ENCODE measurements at places on chromosomes 3 and 15.

DNA sequence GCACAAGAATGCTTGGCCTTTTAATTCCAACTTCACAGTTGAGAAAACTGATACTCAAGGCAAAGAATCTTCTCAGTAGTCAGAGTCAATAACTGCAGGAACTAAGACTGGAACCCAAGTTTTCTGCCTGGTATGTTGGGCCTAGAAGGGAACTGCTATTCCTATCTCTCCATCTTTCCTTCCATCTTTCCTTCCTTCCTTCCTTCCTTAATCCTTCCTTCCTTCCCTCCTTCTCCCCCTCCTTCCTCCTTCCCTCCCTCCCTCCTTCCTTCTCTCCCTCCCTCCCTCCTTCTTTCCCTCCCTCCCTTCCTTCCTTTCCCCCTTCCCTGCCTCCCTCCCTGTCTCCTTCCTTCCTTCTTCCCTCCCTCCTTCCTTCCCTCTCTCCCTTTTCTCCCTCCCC, 131.2 kb downstream of the RORA start:
- DNase-seq, result no peak

DNA sequence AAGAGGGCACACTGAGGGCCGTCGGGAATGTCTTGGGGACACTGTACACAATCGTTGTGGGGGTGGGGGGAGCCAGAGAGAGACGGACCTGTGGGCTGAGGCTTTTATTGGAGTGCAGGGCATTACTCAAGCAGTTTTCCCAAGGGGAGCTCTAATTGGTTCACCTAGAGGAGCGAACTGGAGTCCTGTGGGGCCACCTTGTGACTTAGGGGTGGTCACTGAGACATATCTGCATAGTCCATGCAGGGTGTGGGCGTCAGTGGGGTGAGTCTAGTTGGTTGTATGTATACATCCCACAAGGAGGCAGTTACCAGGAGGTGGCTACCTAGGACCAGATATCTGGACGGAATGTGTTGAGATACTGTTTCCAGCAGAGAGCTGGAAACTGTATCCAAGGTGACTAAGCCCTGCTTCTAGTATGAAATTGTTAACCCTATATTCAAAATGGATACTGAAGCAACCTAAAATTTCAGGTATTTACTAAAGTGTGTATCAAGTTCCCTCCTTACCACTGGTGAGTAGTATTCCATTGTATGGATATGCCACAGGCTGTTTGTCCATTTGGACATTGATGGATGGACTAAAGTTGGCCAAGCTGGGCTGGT, 2.6 kb upstream of the PIGZ start:
- DNase-seq, result no peak

- no peak for DNase-seq
These were observed 31.2 kb upstream of the CCDC80 start for GRCh38 chr3:112671930-112672715.

GRCh38 chr3:110267304-110267845, 804.2 kb upstream of the NECTIN3 start:
- no peak for DNase-seq

DNA sequence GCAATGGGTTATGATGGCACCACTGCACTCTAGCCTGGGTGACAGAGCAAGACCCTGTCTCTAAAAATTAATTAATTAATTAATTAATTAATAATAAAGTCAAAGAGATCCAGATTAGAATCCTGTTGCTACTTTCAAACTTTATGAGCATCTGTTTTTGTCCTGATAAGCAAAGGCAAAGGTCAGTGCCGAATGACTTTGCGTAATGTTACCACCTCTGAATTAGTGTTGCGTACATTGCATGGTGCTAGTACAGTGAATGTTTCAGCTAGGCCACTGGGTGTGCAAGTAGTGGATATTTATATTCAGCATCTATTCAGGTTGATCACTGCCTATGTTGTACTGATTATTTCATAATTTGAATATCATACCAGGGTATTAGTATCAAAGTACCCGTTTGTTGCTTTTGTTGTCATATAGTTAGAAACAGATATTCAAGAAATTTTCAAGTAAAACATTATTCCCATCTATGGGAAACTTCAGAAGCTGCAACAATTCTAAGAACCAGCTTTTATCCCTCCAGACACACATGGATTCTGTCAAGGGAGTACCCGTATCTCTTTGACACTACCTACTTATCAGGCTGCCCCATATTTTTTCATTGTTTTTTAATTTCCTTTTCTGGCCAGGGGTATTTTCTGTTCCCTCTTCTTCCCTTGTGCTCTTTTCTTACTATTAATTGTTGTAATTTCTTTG, 127.1 kb upstream of the GRM7 start:
- DNase-seq, result no peak

- no peak for DNase-seq
These were observed 163.3 kb downstream of the MEX3B start for GRCh38 chr15:81882504-81882903.
